ENCODE measurements at places on chromosomes 13 and 19.
A peak's percentile ranks its signal among the peaks of the same experiment; 100 is the strongest.

DNA sequence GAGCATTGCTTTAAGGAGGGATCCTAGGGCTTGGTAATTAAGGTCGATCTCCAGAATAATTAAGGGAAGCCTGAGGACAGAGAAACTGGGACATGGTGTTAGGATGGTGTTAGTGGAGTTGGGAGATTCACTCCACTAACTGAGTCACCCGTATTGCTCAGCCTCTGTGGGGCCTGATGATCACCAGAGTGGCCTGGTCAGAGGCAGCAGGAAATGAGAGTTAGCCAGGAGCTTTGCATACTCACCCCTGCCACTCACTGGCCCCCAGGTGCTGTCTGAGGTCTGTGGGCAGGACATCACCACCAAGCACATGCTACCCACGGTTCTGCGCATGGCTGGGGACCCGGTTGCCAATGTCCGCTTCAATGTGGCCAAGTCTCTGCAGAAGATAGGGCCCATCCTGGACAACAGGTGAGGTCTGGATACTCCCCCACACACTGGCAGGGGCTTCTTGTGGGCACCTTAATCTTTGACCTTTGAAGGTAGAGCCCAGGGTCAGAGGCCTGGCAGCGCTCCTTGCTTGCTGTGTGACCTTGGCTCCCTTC, 32.1 kb downstream of the PPP2R1A start:
- DNase-seq, result no peak

DNA sequence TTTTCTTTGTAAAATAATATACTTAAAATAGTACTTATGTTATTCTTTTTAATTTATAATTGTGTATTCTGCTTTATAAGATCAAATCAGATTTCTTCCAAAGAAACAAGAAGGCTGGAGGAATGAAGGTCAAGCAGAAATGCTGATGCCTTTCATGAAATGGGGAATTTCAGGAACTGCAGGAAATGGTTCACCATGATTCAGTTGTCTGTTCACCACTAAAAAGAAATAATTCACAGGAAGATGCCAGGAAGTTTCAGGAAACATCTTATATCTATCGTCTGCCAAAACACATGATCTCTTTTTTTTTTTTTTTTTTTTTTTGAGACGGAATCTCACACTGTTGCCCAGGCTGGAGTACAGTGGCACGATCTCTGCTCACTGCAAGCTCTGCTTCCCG, 15.7 kb upstream of the SCEL start:
- DNase-seq, result no peak

DNA sequence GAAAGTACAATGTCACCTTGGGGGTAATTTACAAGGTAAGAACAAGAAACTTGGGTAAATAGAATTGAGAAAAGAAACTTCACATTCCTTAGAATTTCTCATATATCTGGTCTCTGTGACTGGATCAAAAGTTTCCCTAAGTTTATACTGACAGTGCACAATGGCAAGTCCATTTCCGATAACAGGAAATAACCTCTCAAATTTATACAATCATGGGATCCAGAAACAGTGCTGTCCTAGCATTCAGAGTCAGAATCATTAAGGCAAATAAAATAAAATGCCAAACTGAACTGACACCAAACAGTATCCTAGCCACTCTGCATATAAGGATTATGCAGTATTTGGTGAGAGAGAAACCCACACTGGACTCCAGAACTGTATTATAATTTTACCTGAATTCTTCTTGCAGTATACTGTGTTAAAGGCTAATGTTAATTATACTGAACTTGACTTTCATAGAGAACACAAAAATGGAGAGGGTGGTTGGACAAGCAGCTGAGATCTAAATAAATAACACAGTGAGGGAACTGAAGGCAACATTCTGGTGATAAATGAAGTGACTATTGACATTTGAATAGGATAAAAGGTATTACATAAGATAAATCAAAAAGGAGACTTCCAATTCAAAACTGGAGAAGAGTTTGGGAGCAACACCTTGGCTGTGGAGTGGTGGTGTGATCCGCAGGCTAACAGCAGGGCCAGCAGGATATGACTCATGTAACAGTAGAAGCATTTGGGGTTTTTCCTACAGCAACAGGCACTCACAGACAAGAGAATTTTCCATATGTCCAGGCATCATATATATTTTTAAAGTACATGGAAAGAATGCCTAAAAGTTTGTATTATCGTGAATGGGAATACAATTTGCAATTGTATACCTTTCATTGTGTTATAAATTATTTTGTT, 932.5 kb upstream of the MIR17HG start:
- DNase-seq, result no peak

- no peak for DNase-seq
These were observed 199.2 kb downstream of the LACC1 start for GRCh38 chr13:44078806-44079376.

GRCh38 chr13:112057736-112058518, 9.0 kb upstream of the SOX1 start:
- DNase-seq, result no peak

DNA sequence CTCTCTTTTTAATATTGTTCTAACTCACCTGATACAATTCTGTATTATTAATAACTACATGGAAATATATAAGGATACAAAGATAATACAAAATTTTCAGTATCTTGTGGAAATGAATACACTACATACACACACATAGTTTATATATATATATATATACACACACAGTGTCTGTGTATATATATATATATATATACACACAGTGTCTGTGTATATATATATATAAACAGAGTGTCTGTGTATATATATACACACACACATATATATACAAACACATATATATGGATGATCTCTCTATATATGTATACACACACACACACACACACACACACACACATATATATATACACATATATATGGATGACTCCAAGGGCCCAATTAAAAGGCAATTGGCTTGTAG, 749.1 kb downstream of the DACH1 start:
- no peak for DNase-seq

DNA sequence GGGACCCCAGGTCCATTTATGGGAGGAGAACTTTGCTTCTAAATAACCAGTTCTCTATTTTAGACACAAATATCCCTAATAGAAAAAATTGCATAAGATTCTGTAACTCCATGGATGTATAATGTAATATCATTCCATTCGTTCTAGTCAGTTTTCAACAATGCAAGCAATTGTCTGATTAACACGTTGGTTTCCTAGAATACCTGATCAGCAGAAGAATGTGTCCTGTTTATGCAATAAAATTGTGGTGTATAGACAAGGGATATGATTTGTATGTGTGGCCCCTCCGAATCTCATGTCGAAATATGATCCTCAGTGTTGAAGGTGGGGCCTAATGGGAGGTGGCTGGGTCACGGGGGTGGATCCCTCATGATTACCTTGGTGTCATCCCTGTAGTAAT, 62.1 kb downstream of the RUBCNL start:
- no peak for DNase-seq

DNA sequence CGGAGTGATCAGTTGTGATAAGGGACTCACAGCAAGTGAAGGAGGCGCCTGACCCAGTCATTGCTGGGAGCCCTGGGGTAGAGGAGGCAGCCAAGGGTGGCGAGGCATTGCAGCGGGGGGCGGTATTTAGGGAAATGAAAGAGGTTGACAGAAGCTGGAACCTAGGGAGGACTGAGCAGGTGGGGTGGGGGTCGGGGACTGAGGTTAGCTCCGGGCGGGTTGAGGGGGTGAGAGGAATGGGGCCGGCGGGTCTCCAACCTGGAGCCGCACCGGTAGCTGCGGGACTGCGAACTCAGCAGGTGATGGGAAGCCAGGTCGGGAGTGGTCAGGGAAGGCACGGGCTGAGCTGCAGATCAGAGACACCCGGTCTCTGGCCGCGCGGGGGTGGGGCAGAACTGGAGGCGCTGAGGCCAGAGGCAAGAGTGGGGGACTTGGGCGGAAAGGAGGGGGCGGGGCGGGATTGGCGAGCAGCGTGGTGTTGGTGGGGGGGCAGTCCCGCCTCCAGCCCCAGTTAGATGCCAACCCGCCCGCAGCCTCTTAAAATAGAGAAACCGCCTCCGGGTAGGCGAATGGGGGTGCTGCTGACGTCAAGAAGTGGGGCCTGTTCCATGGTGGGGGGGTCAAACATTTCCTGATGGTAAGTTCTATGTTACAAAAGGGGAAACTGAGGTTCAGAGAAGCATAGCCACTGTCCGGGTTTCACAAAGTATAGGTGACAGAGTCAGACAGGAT, 1.5 kb downstream of the MAST3 start:
- DNase-seq, result no peak

GRCh38 chr13:74710006-74710405, 575.8 kb upstream of the KLF12 start:
- DNase-seq, result no peak

GRCh38 chr19:27971071-27971470, 1241.9 kb downstream of the UQCRFS1 start:
- DNase-seq, result no peak

GRCh38 chr19:3125900-3126524, 9.8 kb upstream of the GNA15 start:
- peak; percentile 77 for DNase-seq

- DNase-seq, result no peak
These were observed 12.5 kb downstream of the ARRDC2 start for GRCh38 chr19:18020212-18021085.

GRCh38 chr13:111917086-111917485, 149.9 kb upstream of the SOX1 start:
- DNase-seq, result no peak

- no peak for DNase-seq
These were observed 514 bp upstream of the ARGLU1 start for GRCh38 chr13:106568299-106569003.

DNA sequence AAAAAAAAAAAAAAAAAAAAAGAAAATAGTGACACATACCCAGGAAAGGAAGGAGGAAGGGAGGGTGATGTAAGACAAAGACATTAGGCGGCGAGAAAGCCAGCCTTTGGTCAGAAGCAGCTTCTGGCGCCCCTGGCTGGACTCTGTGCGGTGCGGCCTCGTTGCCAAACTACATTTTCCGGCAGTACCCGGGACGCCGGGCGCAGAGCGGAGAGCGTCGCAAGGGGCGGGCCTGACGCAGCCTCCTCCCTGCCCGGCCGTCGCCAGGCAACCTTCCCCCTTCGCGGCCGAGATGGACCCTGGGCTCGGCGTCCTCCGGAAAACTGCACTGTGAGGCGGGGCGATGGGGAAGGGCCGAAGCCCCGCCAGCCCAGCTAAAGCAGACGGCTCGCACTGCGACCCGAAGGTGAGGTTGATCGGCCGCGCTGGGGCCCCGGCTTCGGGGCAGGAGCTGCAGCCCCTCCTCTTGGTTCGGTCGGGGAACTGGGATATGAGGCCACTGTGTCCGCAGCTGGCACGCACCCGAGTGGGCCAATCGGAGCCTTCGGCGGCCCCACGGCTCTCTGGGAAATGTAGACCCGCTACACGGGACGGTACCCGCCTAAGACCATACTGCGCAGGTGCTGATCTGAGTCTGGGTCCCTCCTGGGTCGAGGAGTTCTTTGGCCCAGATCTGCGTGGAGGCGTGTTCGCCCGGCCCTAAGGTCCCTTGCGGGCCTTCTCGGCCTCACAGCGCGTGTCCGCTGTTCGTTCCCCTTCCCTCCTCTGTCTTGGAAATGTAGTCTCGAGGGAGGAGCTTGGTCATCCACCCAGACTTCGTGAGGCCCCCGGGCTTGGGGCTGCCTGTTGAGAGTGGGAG, 2.3 kb upstream of the MZF1 start:
- DNase-seq, result peak; percentile 90

- no peak for DNase-seq
These were observed 1241.5 kb upstream of the MIR17HG start for GRCh38 chr13:90105849-90106496.

DNA sequence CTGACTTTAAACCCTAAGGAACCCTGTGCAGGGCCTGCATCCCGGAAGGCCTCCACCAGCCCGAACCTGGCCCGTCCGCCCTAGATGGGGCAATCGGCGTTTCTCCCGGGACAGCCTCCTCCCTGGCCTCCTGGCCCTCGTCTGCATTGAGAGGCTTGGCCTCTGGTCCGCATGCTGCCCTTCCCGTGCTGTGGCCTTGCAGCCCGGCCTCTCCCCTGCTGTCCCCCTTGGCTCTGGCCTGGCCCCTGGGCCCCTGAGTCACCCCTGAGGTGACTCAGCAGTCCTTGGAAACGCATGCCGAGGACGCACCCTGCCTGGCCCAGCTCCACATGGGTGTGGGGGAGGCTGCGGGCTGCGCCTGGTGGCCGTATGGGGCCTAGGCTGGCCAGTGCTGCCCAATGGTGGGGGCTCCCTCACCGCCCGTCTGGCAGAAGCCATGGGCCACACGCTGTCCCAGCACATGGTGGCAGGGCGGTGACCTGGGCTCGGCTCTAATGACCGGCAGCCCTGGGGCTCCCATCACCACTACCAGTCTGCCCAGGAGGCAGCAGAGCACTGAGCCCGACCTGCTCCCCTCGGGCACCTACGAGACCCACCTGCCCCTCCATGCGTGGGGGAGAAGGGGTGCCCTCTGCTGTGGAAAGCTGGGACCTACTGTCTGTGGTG, 25.7 kb downstream of the SH3GL1 start:
- DNase-seq, result no peak

- no peak for DNase-seq
These were observed 48.8 kb downstream of the ZFP14 start for GRCh38 chr19:36330216-36330615.

- peak; percentile 49 for DNase-seq
These were observed 746.6 kb downstream of the UQCRFS1 start for GRCh38 chr19:28466107-28467045.

DNA sequence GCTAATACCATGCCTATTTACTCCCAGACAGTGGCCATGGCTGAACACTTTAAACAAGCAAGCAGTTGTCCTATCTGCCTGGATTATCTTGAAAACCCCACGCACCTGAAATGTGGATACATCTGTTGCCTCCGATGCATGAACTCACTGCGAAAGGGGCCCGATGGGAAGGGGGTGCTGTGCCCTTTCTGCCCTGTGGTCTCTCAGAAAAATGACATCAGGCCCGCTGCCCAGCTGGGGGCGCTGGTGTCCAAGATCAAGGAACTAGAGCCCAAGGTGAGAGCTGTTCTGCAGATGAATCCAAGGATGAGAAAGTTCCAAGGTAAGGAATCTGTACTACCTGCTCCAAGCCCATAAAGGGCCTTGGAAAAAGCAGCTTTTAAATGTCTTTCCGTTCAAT, 8.6 kb downstream of the RFPL4AL1 start:
- no peak for DNase-seq

GRCh38 chr19:5070930-5071329, 102.0 kb downstream of the KDM4B start:
- no peak for DNase-seq

GRCh38 chr13:75978818-75979217, 342.7 kb downstream of the LMO7 start:
- DNase-seq, result no peak

GRCh38 chr19:51799774-51800472, 5.0 kb downstream of the FPR3 start:
- DNase-seq, result no peak

DNA sequence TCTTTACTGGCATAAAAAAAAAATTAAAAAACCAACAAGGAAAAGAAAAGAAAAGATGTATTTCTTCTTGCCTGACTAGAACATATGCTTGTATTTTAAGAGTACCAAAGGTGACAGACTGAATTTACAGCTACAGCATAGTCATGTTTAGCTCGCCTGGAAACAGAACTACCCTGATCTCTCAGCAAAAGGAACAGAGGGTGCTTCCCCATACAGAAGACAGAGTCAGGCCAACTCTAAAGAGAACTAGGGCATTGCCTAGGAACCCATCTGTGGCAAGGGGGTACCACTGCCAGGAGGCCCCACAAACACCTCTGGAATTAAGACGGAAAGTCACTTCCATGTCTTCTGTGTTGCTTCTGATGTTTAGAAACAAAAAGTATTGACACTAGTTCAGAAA, 252.1 kb upstream of the STARD13 start:
- DNase-seq, result no peak

GRCh38 chr19:11552666-11553372, 6.2 kb downstream of the ELOF1 start:
- no peak for DNase-seq
